CD4-positive, alpha-beta T cell treated with Interleukin-6 for 4 hours (primary cell): ENCODE measurements at places on chromosomes 7 and 10.
A peak's percentile ranks its signal among the peaks of the same experiment; 100 is the strongest.

GRCh38 chr7:130268463-130269317 is 2.0 kb downstream of the CPA2 start:
- DNase-seq = no peak

- no peak for DNase-seq
Measured at GRCh38 chr7:113159746-113160339, 41.5 kb upstream of the SMIM30 start.

DNA sequence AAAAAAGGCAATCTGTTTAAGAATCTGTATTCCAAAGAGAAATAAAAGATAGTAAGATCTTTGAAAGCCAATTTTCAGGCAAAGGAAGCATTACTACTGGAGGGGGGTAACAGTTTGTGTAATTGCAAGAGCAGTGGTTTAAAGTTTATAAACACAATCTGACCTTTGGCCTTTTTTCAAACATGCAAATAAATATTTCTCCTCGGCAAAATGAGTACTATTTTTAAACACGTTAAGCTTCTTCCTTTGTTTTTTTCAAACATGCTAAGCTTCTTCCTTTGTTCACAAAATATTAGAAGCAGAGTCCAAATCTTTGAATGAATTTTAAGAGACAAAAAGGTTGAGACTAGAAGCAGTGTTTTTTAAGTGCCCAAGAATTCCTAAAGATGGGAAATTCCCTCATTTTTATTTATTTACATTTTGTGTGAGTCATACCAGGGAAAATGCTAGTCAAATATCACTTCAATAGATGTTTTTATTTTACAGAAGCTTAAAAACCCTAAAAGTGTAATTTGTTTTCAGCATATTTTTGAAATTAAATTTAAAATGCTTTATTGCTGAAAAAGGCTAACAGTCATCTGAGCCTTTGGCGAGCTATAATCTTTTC is 229.3 kb downstream of the GPR37 start:
- no peak for DNase-seq

DNA sequence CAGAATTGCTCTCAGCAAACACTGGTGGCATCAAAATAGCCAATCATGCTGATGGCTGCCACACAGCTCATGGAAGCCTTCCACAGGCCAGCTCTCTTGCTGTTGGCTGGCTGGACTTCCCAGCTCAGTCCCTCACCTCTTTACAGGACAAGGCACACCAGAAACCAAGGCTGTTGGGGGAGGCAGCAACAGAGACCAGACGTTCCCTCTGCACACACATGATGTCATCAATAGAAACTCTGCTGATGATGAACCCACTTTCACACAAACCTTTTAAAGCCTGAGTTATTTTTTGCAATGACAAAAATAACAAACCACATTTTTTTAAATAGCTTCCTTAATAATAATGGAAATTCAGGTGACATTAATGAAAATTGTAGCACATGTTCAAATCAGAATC is 300.9 kb upstream of the C7orf33 start:
- DNase-seq = no peak

- no peak for DNase-seq
Measured at GRCh38 chr7:1455241-1455939, 3.9 kb downstream of the MICALL2 start.

DNA sequence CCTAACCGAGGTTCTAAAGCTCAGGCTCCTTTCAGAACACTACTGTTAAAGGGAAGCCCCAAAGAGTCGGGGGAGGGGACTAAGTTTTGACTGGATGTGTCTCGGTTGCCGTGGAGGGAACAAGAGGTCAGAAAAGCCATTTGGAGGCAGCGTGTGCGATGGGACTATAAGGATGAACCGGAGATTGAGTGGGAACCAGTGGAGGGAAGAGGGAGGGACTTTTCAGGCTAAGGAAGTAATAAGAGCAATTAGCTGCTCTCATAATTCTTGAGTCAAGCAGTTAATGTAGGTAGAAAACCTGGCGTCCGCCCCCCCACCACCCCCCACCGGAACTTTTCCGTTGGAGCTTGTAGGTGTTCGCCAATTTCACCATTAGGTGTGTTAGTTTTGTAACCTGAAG is 491 bp upstream of the AKAP9 start:
- no peak for DNase-seq

DNA sequence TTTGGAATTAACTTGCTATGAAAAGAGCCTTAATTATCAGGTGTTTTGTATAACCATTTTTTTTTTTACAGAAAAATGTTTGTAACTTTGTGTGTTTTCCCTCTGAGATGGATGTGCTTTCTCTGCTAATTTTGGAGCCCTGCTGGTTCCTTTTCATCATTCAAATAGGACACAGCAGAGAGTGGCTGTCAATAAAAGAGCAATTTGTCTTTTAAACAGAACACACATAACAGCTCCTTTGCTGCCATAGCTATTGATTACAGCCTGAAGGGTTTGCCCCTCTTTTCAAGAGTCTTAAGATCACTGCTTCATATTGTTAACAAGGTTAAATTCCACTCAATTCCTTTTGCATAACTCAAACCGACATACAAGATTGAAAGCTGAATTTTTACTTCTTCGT is 187.2 kb upstream of the MBL2 start:
- no peak for DNase-seq

DNA sequence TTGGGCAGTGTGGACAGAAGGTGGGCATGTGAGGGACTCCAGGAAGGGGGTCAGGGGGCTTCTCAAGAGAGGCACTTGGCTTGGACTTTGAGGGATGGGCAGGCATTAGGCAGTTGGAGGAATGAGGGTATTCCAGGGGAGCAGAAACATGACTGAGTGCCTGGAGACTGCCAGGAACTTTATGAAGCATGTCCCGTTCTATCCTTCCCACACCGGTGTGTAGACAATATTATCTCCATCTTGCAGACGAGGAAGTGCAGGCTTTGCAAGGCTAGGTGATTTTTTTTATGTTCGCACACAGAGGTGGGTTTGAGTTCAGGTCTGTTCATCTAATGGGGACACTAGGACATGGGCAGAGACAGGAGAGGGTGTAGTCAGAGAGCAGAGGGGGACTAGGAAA is 162.7 kb downstream of the RPS24 start:
- DNase-seq = no peak

DNA sequence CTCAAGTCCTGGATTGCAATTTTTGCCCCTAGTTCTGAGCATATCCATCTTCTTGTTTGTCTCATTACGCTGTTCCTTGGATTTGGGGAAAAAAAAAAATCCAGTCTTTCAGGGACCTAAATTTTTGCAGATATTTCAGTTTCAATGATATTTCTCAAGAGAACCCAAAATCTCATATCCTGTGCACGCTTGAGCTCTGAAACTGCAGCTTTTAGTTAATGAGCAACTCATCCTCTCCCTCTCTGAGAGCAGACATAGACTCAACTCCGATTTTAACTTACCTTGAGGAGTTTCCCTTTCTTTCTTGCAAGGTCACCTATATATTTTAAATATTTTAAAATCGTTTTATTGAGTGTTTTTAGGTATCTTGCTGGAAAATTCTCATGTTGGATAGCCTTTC is 200.3 kb downstream of the GALNT17 start:
- DNase-seq = no peak

GRCh38 chr10:46094931-46095750 is 49.1 kb upstream of the MSMB start:
- peak; percentile 29 for DNase-seq

GRCh38 chr10:22712211-22712955 is 2.0 kb downstream of the PIP4K2A start:
- DNase-seq = no peak

GRCh38 chr10:112981553-112981952 is 31.5 kb downstream of the TCF7L2 start:
- no peak for DNase-seq

- DNase-seq = no peak
Measured at GRCh38 chr10:49220031-49220430, 31.8 kb upstream of the TMEM273 start.

- no peak for DNase-seq
Measured at GRCh38 chr7:94675356-94675755, 19.4 kb upstream of the SGCE start.

DNA sequence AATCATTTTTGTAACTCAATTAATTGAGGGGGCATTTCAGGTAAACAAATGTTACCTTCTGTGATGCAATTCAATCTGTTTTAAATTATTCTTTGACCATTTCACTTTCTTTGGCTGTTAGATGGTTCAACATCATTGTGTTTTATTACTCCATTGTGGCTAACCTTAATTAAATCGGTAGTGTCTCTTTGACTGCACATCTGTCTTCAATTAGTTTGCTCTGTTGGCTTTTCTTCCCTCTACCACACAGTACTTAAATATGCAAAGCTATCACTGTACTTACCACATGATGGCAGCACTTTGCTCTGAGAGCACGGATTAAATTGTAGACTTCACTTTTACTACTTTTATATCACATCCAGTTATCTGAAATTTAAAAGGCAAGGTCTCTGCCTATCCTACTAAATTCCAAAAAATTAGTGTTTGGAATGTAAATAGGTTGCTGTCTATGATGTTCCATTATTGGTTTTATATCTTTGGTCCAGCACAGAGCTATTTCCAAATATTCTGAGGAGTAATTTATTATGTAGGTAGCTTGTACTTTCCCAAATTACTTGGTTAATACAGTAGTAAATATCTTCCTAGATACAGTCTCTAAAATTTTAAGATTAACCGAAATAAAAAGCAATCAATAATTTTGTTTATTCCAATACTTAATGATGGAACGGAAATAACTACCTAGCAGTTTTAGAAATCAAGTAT is 352.0 kb downstream of the PCLO start:
- no peak for DNase-seq

DNA sequence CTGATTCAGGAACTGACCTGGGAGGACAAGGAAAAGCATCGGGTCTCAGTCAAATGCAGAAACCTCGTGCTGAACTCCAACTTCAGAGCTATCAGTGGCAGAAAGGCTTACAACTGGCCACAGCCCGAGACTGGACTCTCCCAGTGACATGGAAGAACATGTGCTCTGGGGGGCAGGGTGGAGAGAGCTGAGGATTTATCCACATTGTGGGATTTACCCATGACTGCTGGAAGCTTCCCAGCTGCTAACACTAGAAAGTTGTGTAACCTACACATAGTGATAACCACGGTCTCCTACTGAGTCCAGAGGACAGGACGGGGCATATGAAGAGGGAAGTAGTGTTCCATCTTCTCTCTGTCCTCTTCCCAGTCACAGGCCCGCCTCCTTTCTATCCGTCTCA is 103.4 kb downstream of the ITIH5 start:
- DNase-seq = no peak

- DNase-seq = no peak
Measured at GRCh38 chr7:116956477-116956804, 3.1 kb downstream of the ST7 start.

- DNase-seq = no peak
Measured at GRCh38 chr10:19845503-19846368, 29.5 kb downstream of the PLXDC2 start.

DNA sequence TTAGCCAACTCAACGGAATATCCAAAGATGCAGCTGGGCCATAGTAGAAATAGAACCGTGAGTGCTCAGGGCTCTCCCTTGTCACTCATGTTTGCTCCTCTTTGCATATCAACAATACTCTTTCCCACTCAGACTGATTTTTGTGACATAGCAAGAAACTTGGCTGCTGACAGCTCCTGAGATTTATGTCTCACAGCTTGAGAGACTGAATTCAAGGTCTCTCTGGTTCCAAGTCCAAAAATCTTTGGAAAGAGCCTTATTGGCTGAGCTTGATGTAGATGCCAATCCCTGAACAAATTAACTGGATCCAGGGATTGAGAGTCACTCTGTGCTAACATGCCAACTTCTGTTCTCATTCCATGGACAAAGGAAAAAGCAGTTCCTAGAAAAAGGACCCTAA is 30.4 kb downstream of the LSM5 start:
- DNase-seq = no peak

GRCh38 chr10:93068411-93069244 is 5.1 kb upstream of the CYP26A1 start:
- DNase-seq = no peak

DNA sequence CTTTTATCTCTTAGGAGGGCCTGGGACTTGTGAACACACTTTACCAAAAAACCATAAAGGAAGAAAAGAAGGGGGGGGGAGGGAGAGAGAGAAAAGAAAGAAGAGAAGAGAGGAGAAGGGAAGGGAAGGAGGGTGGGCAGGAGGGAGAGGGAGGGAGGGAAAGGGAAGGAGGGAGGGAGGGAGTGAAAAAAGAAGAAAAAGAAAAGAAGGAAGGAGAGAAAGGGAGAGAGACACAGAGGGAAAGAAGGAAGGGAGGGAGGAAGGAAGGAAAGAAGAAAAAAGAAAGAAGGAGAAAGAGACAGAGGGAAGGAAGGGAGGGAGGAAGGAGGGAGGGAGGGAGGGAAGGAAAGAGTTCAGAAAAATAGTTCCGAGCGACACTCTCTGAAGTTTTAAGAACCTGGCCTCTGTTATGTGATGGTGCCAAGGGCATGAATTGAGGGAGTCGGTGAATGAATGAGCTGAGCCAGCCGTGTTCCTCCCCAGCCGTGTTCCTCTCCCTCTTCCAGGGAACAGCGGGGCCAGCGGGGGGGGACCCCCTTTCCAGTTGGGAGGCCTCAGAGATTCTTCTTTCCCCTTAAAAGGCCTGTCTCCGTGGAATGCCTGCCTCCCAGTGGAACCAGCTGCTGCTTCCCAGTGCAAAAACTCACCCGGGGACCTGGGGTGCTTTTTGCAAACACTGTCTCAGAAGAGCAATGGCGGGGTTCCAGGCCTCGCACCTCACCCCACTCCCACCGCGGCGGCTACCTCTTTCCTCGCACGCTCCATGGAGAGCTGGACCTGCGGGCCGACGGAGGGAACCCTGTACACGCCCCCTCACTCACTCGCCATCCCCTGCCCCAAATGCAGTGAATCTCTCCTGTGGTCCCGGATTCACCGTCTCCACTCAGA is 84.1 kb downstream of the FOXL3 start:
- no peak for DNase-seq

- DNase-seq = no peak
Measured at GRCh38 chr10:33224251-33224965, 110.1 kb downstream of the NRP1 start.

DNA sequence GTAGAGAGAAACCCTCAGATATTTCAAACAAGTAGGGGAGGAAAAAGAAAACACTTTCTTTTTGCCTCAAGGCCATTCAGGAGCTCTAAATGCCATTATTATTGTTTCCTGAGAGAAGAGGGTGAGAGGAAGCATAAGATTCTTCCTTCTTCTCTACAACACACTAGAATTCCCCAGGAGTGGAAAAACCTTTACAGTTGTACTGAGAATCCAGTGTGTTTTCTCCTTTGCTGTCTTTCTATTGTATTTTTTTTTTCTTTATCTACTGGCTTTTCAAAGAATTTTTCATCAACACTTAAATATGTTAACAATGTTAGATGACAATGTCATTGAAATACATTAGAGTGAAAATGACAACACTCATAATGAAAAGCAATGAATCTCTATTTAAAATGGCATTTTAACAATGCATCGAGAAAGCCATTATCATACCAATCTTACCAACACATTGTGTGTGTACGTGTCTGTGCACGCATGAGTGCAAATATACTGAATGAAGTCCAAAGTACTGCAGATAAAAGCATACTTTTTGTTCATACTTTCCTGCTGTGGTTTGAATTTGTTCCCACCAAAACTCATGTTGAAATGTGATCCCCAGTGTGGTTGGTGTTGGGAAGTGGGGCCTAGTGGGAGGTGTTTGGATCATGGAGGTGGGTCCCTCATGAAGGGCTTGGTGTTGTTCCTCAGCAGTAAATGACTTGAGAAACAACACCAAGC is 24.2 kb upstream of the MACC1 start:
- DNase-seq = no peak
